ENCODE measurements at places on chromosomes 3 and 15. TPM values are rescaled to one million over a fixed set of nuclear protein-coding genes. Genes with fewer than 3 reads are reported as not detected.

Gene SCAP
- 90.2 TPM for total RNA-seq

Gene NANOGP8
- not detected for total RNA-seq

Gene PAK6
- 39.2 TPM for total RNA-seq

Gene ICE2
- 16.5 TPM for total RNA-seq

Gene PLCH1
- 0.49 TPM for total RNA-seq

Gene RAB27A
- 2.7 TPM for total RNA-seq

Gene NOX5
- not detected for total RNA-seq

Gene TRAIP
- total RNA-seq: 8.5 TPM

Gene CD86
- not detected for total RNA-seq

Gene MEGF11
- not detected for total RNA-seq

Gene PLSCR2
- not detected for total RNA-seq

Gene AADACL2
- not detected for total RNA-seq

Gene SNUPN
- 32.6 TPM for total RNA-seq

Gene ARPP21
- not detected for total RNA-seq

Gene IRAK2
- total RNA-seq: 6.1 TPM

Gene TRIM69
- 3.3 TPM for total RNA-seq

Gene FRMD5
- total RNA-seq: 2.9 TPM

Gene SPINK8
- not detected for total RNA-seq

Gene REC114
- total RNA-seq: not detected

Gene C3orf18
- 1.9 TPM for total RNA-seq

Gene LCTL
- not detected for total RNA-seq

Data from airway epithelial cell (primary cell).